ENCODE measurements at places on chromosomes 2 and 18.
A peak's percentile ranks its signal among the peaks of the same experiment; 100 is the strongest.

GRCh38 chr2:114742245-114742644 is 299.8 kb downstream of the DPP10 start:
- DNase-seq = no peak

DNA sequence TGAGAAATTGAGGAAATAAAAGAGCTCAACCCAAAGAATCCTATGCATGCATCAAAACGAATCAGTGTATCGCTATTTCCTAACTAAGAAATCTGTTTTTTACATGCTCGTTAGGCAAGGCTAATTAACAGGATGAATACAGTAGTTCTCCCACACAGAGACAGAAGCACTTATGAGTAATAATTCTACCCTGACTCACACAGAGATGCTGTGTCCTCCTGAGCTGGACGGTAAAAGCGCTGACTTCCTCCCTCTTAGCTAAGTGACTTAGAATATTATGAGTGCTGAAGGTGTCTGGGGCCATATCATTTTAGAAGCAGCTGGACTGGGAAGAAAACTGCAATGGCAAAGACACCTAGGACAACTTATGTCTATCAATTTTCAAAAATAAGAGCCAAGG is 18.5 kb downstream of the PLEKHM3 start:
- DNase-seq = no peak

DNA sequence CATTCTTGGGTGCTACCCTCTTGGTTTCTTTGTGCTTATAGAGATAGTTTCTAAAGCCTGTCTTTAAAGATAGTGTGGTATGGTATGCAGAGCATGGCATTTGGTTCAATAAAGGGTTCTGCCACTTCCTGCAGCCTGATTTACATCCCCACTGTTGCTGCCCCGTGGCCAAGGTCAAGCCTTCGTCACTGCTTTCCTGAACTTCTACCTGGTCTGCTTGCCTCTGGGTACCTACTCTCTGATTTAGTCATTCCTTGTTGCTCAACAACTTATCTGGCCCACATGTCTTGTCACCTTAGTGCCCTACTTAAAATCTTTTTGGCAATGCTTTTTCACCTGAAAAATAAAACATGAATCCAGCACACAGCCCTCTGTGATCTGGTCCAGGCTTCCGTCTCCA is 352.9 kb downstream of the LPIN1 start:
- no peak for DNase-seq

GRCh38 chr18:39966275-39966674 is 1988.8 kb upstream of the PIK3C3 start:
- no peak for DNase-seq

DNA sequence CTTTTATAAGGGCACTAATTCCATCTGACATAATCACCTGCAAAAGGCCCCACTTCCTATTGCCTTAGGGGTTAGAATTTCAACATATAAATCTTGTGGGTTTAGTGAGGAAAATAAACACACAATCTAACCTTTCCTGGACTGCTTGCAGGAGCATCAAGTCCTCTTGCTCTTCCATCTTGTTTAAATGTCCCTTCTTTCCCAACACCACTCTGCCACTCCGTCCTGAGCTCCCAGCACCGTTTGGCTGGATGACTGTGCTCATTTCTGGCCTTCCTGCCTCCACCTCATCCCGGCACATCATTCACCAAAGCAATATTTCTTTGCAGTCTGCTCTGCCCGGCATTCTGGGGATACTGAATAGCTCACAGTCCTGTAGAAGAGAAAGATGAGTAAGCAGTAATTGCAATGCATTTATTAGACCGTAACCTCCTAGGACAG is 247.8 kb downstream of the BCL2 start:
- DNase-seq = no peak

DNA sequence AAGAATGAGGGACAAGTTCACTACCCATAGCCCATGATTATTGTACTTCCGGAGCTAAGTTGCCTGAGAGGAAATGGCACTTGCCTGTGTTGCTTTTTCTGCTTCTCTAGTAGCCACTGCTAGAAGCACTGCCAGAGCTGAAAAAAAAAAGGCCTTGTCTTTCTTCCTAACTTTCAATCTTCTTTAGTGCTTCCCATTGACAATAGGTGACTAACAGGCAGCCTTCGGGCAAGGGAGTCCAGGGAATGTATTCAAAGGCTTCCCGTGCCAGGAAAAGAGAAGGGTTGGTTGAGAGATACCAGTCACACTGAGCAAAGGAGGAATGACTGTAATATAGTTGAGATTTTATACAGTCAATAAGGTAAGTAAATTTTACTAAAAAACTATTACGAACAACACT is 242.0 kb downstream of the CALCRL start:
- no peak for DNase-seq

GRCh38 chr2:241563571-241563980 is 5.0 kb downstream of the BOK start:
- no peak for DNase-seq

GRCh38 chr18:62857263-62857976 is 142.1 kb downstream of the PHLPP1 start:
- DNase-seq = no peak

DNA sequence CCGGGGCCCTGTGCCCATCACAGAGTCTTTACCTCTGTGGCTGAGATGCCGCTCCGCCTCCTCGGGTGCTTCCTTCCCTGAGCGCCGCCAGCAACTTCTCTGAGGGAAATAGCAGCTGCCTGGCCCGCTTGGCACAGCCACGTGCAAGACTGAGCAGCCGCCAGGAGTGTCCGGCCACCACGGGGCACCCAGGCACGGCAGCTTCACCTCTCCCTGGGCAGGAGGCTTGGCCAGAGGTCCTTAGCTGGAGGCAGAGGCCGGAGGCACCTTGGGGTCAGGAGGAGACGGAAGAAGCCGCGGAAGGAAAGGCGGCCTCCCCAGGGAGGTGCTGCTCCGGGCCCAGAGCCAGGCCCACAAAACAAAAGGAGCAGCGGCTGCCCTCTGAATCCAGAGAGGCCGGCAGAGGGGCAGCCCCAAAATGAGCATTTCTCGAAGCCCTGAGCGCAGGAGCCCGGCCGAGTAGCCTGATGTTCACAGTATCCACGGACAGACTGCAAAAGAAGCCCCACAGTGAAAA is 6.0 kb upstream of the LIMS2 start:
- DNase-seq = peak; percentile 19

DNA sequence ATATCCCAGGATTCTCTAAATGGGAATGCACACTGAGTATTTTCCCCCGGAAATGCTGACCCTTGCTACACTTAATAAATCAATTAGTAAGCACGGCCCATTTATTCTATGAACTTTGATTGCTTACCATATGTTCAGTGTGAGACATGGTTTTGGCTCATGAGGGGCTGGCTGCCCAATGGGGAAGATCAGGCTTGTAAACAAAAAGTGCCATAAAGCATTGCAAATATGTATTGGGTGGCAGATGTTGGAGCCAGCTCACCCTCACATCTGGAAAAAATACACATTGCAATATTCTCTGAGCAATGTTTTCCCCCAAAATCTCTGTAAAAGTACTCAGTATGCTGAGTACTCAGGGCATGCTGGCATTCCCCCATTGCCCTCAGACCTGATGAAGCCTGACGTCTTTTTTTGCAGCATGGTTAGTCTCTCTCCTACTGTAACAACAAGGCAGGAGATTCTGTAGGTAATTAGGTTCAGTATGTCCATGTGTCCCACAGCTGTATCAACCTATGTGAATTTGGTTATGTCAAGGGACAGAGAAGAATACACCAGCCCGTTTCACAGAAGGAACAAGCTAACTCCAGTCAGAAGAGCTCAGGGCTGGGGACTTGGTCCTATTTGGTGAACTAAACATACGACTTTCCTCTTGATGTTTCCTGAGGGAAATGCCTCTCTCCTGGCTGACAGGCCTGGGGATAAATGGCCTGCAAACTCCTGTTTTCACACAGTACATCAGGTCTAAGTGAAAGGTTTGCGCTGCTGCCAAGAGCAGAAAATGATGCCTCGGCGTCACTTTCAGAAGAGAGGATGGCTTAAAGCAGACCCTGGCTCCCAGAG is 202.4 kb downstream of the INSIG2 start:
- DNase-seq = no peak

- no peak for DNase-seq
Observed at GRCh38 chr2:107742460-107743027, 84.1 kb upstream of the RGPD4 start.

DNA sequence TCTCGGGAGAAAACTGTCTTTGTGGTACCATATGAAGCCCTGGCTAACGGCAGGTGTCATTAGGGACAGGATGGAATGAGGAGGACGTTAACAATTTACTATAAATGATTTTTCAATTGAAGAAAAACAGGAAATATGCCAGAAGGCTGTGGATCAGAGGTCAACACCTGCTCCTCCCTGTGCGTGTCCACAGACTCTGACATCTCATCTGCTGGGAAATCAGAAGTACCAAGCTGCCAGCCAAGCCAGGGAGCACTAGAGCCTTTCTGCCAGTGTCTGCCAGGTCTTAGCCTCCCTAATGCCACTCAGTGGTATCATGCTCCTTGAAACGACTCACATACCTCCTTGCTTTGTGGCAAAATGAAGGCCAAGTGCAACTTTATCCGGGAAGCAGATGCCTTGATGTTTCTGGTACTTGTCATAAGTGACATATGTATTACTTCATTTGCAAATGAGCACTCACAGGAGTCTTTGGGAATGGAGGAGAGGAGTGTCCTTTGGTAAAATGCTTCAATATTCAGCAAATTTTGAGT is 541.1 kb downstream of the SATB2 start:
- DNase-seq = no peak

DNA sequence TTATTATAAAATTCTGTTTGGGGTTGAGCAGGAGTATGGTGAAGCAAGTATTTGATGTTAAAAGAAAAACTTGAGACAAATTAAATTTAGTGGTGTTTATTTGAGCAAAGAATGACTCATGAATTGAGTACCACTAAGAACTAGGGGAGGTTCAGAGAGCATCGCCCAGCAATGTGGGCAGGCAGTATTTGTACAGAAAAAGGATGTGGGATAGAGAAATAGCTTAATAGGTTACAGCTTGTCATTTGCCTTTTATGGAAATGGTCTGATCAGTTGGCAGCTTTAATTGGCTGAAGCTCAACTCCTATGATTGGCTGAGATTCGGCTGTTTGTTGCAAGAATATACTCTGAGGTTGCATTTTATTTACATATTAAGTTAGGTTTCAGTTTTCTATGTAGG is 68.2 kb downstream of the LRATD1 start:
- DNase-seq = no peak

DNA sequence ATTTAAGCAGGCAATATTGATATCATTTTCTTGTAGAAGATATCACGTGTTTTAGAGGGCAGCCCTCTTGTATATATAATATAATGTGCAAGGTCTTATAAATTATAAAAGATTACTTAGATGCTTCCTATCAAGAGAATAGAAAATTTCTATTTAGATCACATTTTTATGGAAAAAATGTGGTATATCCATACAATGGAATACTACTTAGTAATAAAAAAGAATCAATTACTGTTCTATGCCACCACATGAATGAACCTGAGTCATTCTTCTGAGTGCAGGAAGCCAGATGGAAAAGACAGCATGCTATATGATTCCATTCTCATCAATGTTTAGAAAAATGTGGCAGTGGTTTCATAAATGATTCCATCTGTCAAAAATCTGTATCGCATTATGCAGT is 23.6 kb downstream of the CYP27C1 start:
- no peak for DNase-seq

DNA sequence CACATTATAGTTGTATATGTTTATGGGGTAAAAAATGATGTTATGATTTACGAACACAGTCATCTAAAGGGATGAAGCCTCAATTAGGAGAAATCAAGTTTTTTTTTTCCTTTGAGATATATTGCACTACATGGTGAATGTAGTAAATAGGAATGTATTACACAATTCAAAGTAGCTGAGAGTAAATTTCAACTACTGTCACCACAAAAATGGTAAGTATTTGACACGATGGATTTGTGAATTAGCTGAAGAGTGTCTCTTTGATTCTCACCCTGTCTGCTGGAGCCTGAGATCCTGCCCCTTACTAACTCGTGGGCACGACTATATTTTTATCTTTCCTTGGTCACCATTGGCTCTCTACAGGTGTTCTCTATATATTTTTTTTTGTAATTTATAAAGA is 540.4 kb upstream of the DSEL start:
- no peak for DNase-seq

GRCh38 chr2:177193240-177193639 is 19.4 kb upstream of the HNRNPA3 start:
- peak; percentile 40 for DNase-seq

DNA sequence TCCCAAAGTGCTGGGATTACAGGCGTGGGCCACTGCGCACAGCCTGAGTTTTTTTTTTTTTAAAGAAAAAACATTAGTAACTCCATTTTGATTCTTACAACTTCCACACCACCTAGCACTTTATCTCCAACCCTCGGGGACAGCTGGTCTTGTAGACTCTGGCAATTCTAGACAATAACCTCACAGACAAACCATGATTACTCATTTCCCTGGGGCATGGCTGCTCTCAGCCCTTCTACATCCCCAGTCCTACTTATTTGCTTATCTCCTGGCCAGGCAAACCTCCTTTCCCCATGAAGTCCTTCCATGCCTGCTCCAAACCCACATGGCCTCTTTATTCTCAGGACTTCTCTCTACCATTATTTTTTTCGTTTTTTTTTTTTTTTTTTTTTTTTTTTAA is 91.1 kb downstream of the ACTR3 start:
- no peak for DNase-seq

DNA sequence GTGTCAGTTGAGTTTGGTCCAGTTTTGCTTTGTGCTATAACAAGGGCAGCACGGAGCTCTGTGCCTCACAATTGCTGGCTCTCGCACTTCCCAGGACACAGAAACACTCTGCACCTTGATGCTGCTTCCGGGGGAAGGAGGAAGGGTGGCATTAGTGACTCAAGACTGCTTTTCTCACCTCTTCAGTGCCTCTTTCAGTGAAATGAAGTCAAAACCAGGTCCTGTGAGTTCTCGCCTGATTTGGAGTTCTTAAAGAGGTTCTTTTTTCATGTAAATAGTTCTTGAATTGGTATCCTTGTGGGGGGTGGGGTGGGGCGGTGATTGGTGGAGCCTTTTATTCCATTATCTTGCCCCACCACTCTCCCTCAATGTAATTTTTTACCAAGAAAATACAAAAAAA is 91.5 kb upstream of the MYT1L start:
- no peak for DNase-seq

- no peak for DNase-seq
Observed at GRCh38 chr2:66306483-66306882, 128.4 kb upstream of the MEIS1 start.

DNA sequence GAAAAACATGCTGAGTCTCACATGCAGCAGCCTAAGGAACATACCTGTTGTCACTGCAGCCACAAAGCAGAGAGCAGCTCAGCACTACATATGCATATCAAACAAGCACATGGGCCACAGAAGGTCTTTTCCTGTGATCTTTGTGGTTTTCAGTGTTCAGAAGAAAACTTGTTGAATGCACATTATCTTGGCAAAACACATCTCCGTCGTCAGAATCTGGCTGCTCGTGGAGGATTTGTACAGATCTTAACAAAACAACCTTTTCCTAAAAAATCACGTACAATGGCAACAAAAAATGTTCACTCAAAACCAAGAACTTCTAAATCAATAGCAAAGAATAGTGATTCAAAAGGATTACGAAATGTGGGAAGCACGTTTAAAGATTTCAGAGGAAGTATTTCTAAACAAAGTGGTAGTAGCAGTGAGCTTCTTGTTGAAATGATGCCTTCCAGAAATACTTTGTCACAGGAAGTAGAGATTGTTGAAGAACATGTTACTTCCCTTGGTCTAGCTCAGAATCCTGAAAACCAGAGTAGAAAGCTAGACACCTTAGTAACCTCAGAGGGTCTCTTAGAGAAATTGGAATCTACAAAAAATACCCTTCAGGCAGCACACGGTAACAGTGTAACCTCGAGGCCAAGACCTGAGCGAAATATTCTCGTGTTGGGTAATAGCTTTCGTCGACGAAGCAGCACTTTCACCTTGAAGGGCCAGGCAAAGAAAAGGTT is 34.1 kb downstream of the ZNF407 start:
- no peak for DNase-seq
